ENCODE measurements at places on chromosomes 2 and 18.

GRCh38 chr2:47403609-47404193 is 745 bp downstream of the MSH2 start:
- DNase-seq = no peak

DNA sequence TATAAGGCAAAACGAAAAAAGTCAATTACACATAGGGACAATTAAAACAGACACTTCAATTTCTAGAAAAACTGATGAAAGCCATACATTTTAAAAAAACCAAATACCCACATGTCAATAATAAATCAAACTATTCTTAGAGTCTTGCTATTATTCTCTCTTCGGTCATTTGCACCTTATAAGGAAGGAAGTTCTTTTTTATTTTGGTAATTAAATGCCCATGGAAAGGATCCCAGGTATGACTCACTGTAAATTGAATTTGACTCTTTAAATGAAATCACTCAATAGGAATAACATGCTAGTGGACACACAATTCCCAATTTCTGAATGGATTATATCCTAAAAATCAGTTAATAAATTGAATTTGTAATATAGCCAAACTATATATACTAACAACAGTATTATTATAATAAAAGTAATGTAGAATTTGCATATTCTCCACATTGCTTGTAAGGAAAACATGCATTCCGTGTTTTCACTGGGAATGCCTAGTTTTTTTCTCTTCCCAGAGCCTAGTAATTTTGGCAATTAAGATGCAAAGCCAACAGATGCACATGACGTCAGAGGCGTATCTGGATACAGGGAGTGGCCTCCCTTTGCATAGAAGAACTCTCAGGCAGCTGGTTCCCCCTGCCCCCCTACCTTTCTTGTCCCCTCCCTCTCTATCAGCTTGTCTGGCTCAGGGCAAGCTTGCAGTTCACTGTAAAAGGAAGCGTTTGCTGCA is 153.5 kb upstream of the PGAP1 start:
- no peak for DNase-seq

- no peak for DNase-seq
Observed at GRCh38 chr18:30342675-30343074, 699.9 kb downstream of the DSC3 start.

- no peak for DNase-seq
Observed at GRCh38 chr2:80854831-80855230, 550.3 kb upstream of the LRRTM1 start.

DNA sequence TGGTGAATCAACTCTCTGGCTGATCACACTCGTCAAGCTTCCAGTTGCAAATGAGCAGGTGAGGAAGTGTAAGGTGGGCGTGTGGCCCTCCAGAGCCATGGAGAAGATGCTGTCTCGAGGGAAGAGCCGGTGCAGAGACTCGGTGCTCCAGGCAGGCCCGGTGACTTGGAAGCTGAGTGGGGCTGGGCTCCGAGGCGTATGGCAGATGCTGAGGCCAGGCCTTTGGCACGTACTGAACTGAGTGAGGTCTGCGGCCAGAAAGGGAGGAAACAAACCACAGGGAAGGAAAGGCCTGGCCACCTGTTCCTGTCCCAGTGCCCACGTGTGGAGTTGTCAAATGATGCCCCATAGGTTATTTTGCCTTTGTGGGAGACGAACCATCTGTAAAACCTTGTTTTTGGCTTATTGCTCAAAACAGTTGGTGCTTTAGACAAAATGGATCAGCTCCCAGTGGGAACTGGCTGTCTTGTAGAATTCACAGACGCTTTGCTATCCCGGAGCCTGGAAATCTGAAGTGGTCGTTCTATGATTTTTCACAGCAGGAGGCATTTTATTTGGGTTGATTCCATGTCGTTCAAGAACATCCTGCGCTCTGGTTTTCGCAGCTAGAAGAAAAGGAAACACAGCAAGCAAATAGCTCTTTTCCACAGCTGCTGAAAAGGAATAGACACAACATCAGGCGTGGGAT is 117.5 kb upstream of the TMEM18 start:
- no peak for DNase-seq

DNA sequence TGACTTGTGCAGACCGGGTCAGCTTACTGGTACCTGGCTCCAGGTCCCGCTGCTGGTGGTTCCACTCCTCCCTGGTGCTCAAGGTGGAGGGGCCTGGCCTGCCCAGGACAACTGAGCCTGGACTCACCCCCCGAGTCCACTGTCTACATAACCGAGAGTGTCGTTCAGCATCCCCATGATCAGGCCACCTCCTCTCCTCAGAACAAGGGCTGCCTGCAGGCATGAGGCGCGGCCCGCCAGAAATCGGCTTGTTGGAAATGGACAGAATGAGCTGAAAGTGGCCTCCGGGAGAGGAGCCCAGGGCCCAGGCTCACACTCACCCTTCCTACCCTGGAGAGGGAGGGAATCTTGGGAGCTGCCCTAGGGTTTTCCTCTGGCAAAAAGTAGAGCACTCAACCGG is 38.9 kb upstream of the OTOF start:
- no peak for DNase-seq

GRCh38 chr18:63016270-63016669 is 300.9 kb downstream of the PHLPP1 start:
- no peak for DNase-seq

DNA sequence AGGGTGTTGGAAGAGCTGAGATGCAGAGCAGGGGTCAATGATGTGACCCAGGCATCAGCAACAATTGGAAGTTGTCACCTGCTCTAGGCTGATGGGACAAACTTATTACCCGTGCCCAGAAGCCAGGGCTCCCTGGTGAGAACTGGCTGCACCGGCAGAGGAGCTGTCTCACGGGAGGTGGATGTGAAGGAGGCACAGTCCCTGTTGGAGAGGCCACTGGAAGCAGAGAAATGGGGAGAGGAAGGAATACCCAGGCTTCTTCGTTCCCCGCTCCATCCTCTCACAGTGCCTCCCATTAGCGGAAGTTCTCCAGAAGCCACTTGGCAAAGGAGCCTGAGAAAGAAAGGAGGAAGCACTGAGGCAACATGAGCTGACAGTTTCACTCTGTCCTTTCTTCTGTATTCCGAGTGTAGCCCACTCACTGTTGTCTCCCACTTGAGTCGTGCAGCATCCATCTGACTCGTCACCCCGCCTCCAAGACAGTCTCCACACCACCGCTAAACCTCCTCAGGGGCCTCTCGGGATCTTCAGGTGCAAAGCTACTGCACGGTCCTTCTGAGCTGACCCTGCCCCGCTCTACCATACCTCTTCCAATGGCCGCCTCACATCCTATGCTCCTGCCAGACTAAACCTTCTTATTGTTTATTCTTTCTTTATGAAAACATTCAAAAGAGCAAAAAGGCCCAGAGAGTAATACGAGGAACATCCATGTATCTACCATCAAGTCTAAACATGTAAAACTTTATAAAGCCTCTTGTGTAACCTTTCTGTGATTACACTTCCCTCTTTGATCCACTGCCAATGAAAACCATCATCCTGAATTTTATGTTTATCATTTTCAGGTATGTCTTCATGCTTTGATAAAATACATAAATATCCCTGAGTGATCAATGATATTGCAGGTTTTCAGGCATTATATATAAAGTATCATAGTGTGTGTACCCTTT is 19.1 kb upstream of the AFTPH start:
- no peak for DNase-seq

DNA sequence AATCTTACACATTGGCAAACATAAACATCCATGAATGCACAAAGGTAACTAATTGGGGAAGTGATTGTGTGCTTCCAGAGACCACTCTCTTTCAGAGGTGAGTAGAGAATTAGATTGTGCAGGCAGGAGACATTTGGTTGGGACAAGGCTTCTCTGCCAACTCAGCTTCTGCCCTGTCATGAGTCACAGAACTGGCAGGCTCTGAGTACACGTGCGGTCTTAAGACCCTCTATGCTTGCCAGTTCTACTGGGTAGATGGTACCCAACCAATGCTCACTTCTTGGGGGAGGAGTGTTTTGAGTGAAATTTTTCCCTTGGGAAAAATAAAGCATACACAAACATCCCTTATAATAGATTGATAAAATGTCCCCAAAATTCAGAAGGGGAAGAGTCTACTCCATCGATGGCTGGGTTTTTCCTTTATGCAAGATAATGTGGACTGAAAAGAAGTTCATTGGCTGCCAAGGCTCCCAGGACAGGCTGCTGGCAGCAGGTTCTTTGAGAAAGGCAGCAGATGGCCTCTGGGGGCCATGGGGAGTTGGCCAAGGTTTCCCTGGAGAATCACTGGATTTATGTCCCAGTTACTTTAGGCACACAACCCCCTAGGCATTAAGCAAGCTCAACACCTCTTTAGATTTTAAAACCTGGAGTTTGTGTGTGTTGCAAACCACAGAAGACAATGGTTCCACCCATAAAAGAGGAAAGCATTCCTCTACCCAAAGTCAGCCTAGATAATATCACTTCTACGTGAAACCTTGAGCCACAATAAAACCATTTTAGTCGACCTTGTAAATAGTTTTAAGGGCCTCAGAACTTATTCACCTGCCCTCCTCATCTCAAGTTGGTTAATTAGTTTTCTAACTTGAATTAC is 417.0 kb downstream of the TXNL1 start:
- DNase-seq = no peak

DNA sequence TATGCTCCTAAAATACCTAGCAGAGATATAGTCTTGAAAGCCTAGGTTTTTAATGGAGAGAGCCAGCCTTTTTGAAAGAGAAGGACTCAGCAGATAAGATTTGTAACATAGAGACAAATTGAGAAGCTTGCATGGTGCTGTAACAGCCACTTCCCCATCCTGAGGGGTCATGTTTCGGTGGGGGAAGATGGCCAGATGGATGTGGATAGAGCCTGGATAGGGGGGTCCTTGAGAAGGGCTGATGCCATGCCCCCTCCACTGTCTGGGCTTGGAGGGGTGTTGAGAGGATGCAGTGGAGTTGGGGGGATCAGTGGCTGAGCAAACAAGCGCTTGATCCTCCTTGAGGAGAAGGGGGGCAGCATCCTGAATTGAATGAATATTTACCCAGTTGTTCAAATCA is 178.0 kb upstream of the HS6ST1 start:
- DNase-seq = no peak

- no peak for DNase-seq
Observed at GRCh38 chr2:239897596-239898235, 127.4 kb downstream of the NDUFA10 start.

GRCh38 chr18:36711813-36712444 is 116.9 kb downstream of the TPGS2 start:
- DNase-seq = no peak

DNA sequence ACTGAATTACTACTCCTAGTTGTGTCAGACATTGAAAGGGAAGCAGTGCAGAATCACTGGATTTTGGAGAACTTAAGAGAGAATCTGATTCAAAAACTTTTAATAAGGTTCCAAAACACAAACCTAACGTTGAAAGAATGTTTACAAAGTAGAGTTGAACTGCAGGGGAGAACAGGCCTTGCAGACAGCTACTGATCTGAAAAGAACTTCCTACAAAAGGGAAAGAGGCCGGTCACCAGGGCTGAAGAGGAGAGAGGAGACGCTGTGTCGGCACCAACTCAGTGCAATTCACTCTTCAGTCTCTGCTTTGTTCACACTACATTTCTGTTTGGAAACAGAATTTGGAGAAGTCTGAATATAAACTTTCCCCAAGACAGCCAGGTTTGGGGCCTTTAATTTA is 124.0 kb downstream of the GAREM1 start:
- no peak for DNase-seq

GRCh38 chr18:35458677-35459441 is 38.9 kb downstream of the INO80C start:
- no peak for DNase-seq

GRCh38 chr2:84888401-84889276 is 7.8 kb upstream of the TRABD2A start:
- DNase-seq = peak; percentile 83

DNA sequence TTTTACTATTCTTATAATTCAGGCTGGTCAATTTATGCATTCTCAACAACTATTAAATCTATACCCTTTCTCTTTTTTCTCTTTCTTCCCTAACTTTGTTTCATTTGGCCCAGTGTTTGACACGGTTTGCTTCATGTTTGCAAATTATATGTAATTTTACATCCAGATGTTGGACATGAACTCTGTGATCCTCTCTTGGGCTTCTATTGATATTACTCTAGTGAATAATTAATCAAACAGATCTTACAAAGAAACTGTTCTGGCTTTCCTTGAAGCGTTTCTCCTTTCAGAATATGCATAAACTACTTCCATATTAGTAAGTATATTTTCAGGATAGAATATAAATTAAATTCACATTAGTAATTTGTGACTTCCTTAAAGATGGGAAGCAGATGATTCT is 225.1 kb upstream of the TMEFF2 start:
- no peak for DNase-seq

- DNase-seq = no peak
Observed at GRCh38 chr2:21415234-21415633, 291.5 kb downstream of the TDRD15 start.

GRCh38 chr18:44803019-44803650 is 122.4 kb downstream of the SETBP1 start:
- DNase-seq = no peak

DNA sequence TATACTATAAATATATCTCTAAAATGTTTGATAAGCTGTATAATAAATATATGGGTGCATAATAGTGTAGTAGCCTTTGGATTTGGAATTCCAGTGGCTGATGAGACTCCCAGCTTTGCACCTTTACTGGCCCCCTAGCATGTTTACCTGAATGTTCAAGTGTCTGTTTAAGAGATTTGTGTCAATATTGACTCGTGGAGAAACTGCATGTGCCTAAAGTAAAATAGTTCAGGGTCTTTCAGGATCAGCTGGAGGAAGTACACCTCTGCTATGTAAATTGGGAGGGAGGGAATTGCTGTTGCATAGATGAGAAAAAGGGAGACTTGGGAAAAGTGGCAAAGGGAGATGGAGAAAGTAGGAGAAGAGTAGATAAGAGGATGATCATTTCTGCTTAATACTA is 23.9 kb downstream of the ME2 start:
- no peak for DNase-seq

Data from natural killer cell treated with Interleukin-12 subunit alpha and Interleukin-12 subunit beta and Interleukin-15 and Interleukin-18, amount 100 ng/mL, for 72 hours (primary cell).